Spinal cord (tissue), 10 donors: ENCODE measurements at places on chromosomes 3 and 15. TPM values are rescaled to one million over a fixed set of nuclear protein-coding genes. Genes with fewer than 3 reads are reported as not detected.

The RPN1 gene
- 250 TPM for total RNA-seq

The C15orf62 gene
- total RNA-seq: 0.20 TPM

The LXN gene
- 12.8 TPM for total RNA-seq

The GOLGA6D gene
- total RNA-seq: 0.10 TPM

The IQCF5 gene
- not detected for total RNA-seq

The CLDN16 gene
- 0.50 TPM for total RNA-seq

The VPS39 gene
- 61.4 TPM for total RNA-seq

The CCR8 gene
- not detected for total RNA-seq

The PLCB2 gene
- 12.0 TPM for total RNA-seq

The ATG3 gene
- total RNA-seq: 43.0 TPM

The CLDN18 gene
- total RNA-seq: not detected

The ZFYVE19 gene
- total RNA-seq: 25.2 TPM

The ITIH4 gene
- 41.9 TPM for total RNA-seq

The LRIG1 gene
- 139 TPM for total RNA-seq

The ACTC1 gene
- 2.0 TPM for total RNA-seq

The AGBL1 gene
- total RNA-seq: 0.55 TPM

The RCCD1 gene
- 18.0 TPM for total RNA-seq

The PRTG gene
- 10.7 TPM for total RNA-seq

The IL5RA gene
- 9.4 TPM for total RNA-seq

The LARP6 gene
- 32.6 TPM for total RNA-seq

The FRMD4B gene
- total RNA-seq: 66.7 TPM

The FEZF2 gene
- total RNA-seq: not detected

The C3orf20 gene
- 0.06 TPM for total RNA-seq

The MCF2L2 gene
- total RNA-seq: 29.6 TPM

The USP13 gene
- 14.4 TPM for total RNA-seq

The POLQ gene
- total RNA-seq: 2.8 TPM

The IL16 gene
- 4.3 TPM for total RNA-seq

The CDHR4 gene
- total RNA-seq: 0.10 TPM

The ARL6IP5 gene
- total RNA-seq: 124 TPM

The COX17 gene
- 42.4 TPM for total RNA-seq

The RTP1 gene
- 0.61 TPM for total RNA-seq

The TMC3 gene
- 0.69 TPM for total RNA-seq

The CYP1A1 gene
- total RNA-seq: 0.33 TPM

The SLC9C1 gene
- total RNA-seq: 0.50 TPM

The ZNF660 gene
- 10.0 TPM for total RNA-seq

The PLAAT1 gene
- total RNA-seq: 10.7 TPM

The CACNA2D3 gene
- 14.1 TPM for total RNA-seq

The HIGD2B gene
- not detected for total RNA-seq

The KIF23 gene
- 13.5 TPM for total RNA-seq

The CD276 gene
- 35.7 TPM for total RNA-seq

The SLC22A14 gene
- total RNA-seq: 0.28 TPM
